ENCODE measurements at places on chromosomes 3 and 15. TPM values are rescaled to one million over a fixed set of nuclear protein-coding genes. Genes with fewer than 3 reads are reported as not detected.
A peak's percentile ranks its signal among the peaks of the same experiment; 100 is the strongest.

DNA sequence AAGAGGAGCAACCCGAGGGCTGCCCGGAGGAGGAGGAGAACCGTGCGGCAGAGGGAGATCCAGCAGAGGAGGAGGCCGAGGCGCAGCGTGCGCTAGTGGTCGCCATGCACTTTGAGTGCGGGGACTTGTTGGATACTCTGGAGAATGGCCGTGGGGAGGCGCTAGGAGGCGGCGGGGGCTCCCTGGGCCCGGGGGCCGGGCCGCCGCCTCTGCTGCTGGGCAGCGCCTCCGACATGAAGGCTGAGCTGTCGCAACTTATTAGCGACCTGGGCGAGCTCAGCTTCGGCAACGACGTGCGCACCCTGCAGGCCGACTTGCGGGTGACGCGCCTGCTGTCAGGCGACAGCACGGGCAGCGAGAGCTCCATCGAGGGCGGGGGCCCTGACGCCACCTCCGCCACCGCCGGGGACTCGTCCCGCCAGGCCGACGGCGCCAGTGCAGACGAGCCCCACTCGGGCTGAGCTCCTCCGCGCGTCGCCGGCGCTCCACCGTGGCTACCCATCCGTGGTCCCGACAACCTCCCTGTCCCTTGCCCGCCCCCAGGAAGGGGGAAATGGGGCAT, 2.0 kb downstream of the FAM43A start:
- peak; percentile 87 for DNase-seq

GRCh38 chr15:64472161-64472560, 11.8 kb downstream of the ZNF609 start:
- DNase-seq, result no peak

GRCh38 chr3:55541016-55541415, 53.9 kb upstream of the WNT5A start:
- DNase-seq, result no peak

DNA sequence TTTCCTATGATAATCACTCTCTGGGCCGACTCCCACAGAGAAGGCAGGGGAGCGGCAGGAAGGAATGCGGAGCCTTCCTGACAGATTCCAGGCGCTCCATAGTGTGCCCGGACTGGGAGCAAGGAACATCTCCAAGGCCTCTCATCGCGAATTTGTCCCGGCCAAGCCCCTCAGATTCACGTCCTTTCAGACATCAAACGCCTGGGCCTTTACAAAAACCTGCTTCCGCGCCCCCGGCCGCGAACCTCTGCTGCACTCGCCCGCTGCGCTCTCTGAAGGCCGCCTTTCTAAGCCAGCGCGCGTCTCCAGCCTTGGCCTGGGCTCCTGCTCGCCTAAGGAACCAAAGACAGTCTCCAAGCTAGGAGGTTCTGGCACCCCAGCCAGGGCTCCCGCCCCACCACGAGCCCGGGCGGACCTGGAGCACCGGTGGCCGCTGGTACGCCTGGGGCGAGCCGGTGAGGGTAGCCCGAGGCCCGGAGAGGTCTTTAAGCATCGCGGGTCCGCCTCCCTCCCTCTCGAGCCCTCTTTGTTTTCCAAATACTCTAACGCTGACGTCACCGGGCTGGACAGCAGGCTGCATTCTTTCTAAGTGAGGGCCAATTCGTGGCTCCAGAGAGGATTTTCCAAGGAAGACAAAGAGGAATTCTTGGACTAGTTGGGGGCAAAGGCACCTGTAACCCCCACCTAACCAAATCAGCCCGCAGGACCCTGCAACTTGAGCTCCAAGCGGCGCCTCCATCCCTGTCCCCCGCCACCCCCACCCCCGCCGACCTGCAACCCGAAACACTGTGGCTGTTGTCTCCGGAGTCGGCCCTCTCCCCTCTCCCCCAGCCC, 759 bp downstream of the AMOTL2 start:
- DNase-seq, result no peak

DNA sequence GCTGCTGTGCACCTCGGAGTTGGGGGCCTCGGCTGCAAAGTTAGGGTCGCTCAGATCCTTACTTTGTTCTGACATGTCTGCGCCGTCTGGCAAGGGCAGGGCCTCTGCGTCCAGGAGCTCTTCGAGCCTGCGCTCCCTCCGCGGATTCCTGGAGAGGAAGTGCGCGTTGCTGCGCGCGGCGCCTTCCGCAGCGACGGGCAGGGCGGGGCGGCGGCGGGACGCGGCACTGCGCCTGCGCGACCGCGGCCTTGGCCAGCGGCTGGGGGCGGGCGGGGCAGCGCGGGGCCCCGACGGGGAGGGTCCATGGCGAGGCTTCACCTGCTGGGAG, at the start of gene NDN:
Gene NDN, minus strand, starts transcription at position 163 of the 328 bp plus-strand sequence. Its CDS starts 88 bp downstream, at position 75.
- peak; percentile 9 for DNase-seq

DNA sequence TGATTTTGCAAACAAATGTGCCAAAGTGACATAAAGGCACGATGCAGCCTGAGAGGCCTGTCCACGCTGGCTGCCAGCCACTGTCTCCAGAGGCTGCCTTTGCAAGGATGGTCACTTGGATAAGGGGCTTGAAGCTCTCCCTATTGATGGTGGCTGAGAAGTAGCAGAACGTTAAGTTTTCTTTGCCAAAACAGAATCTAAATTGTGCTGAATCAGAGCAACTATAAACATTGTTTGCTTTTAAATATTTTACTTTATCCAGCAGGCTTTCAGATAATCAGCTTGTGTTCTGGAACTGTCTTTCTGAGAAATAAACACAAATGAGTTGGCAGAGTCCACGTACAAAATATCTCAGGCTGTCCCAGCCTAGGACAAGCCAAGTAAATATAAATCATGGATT, 23.8 kb upstream of the CNBP start:
- no peak for DNase-seq

- DNase-seq, result no peak
Measured at GRCh38 chr15:36614016-36614415, 34.6 kb downstream of the CDIN1 start.

DNA sequence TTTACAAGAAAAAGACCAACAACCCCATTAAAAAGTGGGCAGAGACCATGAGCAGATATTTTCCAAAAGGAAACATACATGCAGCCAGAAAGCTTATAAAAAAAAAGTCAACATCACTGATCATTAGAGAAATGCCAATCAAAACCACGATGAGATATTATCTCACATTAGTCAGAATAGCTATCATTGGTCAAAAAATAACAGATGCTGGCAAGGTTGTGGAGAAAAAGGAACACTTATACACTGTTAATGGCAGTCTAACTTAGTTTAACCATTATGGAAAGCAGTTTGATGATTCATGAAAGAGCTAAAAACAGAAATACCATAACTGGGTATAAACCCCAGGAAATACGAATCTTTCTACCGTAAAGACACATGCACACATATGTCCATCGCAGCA, 76.3 kb downstream of the SUCNR1 start:
- DNase-seq, result no peak

DNA sequence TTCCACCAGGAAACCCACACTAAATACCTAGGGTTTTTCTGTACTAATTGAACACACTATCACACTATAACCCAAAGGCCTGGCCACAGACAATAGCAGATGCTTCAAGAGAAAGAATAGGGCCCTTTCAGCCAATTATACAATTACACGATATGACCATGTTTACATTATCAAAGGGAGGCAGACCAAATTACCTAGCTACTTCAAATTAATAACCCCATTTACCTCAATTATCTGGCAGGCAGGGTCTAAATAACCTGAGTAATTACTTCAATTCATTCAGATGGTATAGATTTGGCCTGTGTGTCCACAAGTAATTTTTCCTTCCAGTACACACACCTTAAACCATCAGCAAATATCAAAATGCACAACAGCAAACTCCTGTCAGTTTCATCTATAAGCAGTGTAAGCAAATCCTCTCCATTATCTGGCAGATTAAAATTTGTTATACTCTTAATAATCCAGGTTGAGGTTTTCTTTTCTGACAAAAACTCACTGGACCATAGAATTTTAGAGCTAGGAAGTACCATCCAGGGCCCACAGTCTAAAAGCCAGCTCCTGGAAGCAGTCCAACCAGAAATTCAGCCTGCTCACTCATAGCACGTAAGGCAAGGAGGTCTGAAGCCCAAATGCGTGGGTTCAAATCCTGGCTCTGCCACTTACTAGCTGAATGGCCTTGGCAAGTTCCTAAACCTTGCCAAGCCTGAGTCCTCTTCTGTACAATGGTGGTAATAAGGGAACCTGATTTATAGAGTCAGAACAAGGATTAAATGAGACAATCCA, 51.8 kb downstream of the RFTN1 start:
- DNase-seq, result no peak

GRCh38 chr15:67834581-67835296, 5.1 kb downstream of the RNU6-1 start:
- no peak for DNase-seq

GRCh38 chr3:35919160-35919559, 279.8 kb downstream of the ARPP21 start:
- DNase-seq, result no peak

DNA sequence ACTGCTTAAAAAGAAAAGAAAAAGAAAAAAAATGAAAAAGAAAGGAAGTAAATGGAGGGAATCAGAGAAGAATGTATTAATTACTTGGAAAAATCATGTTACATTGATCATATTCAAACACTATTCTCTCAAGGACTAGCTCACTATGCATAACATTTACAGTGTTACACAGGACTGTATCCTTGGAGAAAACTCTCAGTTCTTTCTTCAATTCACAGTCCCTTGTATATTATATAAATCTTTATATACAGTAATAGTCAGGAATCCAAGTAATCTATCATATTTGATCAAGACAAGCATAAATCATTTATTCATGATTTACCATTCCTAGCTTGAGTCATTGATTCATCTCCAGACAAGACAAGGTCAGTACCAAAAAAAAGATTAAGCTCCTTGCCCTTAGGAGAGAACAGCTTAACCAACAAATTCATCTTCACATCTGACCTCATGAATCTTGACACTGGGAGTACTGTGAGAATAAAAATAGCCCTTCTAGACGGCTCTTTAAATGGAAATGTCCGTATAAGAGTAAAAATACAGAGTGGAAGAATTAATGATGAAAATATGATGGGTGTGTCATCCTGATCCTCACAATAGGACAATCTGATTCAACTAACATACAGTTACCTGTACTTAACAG, 980.4 kb downstream of the NAALADL2 start:
- DNase-seq, result no peak

GRCh38 chr15:47813748-47814384, 96.6 kb downstream of the SEMA6D start:
- DNase-seq, result peak; percentile 32

DNA sequence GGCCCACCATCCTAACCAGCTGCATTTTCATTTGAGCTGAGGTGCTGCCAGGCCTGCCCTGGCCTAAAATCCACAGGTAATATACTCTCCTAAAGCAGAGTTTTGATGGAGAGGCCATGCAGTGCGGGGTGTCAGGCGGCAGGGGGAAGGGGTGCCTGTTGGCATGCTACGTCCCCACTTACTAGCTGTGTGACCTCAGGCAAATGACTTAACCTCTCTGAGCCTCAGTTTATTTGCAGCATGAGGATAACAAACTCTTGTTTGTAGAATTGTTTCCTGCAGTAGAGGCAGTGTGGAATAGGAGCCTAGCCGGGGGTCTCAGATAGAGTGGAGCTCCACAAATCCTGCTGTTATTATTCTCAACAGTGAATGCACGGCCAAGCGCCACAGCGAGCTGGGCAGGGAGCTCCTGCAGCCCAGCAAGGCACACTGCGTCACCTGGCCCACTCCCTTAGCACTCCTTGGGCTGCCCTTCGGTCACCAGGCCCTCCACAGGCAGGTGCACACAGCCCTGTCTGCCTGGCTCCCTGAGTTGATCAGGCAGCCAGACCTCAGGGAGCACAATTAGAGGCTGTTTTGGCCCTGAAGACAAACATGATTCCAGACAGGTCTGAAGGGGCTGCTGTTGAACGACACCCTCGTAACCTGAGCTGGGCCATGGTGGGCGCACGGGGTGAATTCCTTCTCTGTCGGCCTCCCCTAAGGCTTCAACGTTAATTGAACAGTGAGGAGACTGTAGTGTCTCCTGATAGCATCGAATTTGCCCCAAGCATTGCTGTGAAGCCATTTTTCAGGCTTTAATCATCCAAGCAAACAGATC, 248.8 kb upstream of the LYSMD4 start:
- no peak for DNase-seq

DNA sequence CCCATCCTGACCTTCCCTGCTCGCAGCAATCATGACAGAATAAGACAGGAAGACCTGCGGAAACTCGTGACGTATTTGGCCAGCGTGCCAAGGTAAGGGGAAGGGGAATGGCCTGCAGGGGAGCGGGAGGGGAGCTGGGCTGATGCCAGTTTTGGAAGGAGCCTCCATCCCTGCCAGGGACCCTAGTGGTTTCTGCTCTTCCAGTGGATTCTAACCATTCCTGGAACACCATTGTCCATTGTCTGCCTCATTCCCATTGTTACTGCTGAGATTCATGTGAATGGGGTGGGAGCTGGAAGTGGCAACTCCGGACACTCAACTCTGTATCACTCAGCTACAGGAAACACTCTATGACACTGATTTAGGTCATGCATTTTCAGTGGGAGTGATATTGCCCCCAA, 242.9 kb upstream of the ROPN1 start:
- no peak for DNase-seq

GRCh38 chr3:23611737-23612295, 193.9 kb upstream of the UBE2E1 start:
- no peak for DNase-seq

DNA sequence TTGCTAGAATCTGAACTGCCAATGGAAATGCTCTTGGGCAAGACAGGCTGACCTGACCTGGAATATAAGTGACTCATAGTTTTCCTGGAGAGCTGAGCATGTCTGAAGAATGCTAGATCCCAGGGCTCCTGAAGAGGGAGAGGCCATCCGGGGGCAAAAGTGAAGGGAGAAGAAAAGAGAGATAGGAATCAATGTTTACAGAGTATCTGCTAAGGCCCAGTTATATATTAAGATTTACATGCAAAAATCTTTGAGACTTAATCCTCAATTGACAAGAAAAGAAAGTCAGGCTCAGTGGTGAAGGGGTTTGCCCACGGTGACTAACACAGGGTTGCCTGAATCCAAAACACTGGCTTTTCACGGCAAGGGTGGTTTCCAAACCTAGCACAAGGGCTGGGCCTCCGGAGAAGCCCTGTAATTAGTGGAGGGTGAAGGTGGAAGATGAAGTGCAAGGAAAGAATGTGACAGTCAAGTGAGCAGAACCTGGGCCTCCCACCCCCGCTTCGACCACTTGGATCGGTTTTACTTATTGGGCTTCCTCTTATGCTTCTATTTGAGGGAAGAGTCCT, 91.7 kb upstream of the FGF12 start:
- DNase-seq, result peak; percentile 65

CCDC39 gene
- total RNA-seq, result not detected

ROBO1 gene
- total RNA-seq, result 3.0 TPM

CLRN1 gene
- not detected for total RNA-seq

FEZF2 gene
- not detected for total RNA-seq

ANKDD1A gene
- total RNA-seq, result 8.4 TPM
